ENCODE measurements at places on chromosomes 7 and 10. TPM values are rescaled to one million over a fixed set of nuclear protein-coding genes. Genes with fewer than 3 reads are reported as not detected.

DNA sequence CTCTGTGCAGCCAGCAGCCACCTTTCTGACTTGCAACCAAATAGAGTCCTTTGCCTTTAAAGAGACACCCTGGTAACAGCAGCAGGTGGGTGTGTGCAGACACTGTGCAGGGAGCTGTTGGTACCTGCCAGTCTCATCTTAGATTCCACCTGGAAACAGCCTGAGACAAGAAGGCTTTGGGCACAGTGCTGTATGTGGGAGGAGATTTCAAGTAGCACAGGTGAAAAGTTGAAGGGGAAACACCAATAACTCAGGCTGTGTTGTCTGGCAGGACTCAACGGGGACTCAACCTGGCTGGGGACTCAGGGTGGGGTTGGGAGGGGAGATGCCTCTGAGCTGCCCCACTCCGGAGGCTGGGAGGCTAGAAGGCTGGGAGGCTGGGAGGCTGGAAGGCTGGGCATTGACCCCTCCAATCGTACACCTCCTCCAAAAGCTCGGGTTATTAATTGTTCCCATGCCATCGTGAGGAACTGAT is 6.7 kb downstream of the CPXM2 start:
- no peaks in the 10 kb centered on the region for H3K36me3 ChIP-seq
- no peak overlapping the region for H3K4me3 ChIP-seq

The NPY gene
- total RNA-seq: not detected

The CPEB3 gene
- total RNA-seq: 5.7 TPM

- no peaks in the 10 kb centered on the region for H3K4me1 ChIP-seq
- H3K4me3 ChIP-seq: no peak overlapping the region
- H3K27ac ChIP-seq: no peak overlapping the region
- H3K27me3 ChIP-seq: peaks cover 20% of the 10 kb centered on the region
Observed at GRCh38 chr10:14200698-14201544, 129.8 kb downstream of the FRMD4A start.

GRCh38 chr7:102859084-102859798 is 53.6 kb upstream of the LRRC17 start:
- H3K27ac ChIP-seq: no peak overlapping the region
- no peak for DNase-seq
- H3K36me3 ChIP-seq: no peaks in the 10 kb centered on the region
- no peaks in the 10 kb centered on the region for H3K27me3 ChIP-seq
- H3K4me1 ChIP-seq: no peaks in the 10 kb centered on the region
- no peak overlapping the region for H3K4me3 ChIP-seq

GRCh38 chr7:41880107-41880506 is 177.2 kb upstream of the INHBA start:
- no peak for DNase-seq
- H3K27me3 ChIP-seq: no peaks in the 10 kb centered on the region
- no peak overlapping the region for H3K27ac ChIP-seq
- peaks cover 27% of the 10 kb centered on the region for H3K4me1 ChIP-seq
- no peak overlapping the region for H3K4me3 ChIP-seq

- no peaks in the 10 kb centered on the region for H3K36me3 ChIP-seq
- no peaks in the 10 kb centered on the region for H3K4me1 ChIP-seq
- no peak for DNase-seq
- H3K4me3 ChIP-seq: no peak overlapping the region
Observed at GRCh38 chr7:38561166-38561565, 70.0 kb downstream of the AMPH start.

GRCh38 chr7:150400008-150400787 is 21.1 kb downstream of the ZNF775 start:
- H3K27me3 ChIP-seq: no peaks in the 10 kb centered on the region
- no peak overlapping the region for H3K4me3 ChIP-seq
- peaks cover 6% of the 10 kb centered on the region for H3K36me3 ChIP-seq
- no peak for DNase-seq
- H3K27ac ChIP-seq: no peak overlapping the region

GRCh38 chr10:67775279-67775678 is 62.7 kb downstream of the DNAJC12 start:
- no peak overlapping the region for H3K4me3 ChIP-seq
- DNase-seq: no peak
- no peaks in the 10 kb centered on the region for H3K27me3 ChIP-seq
- no peaks in the 10 kb centered on the region for H3K36me3 ChIP-seq
- no peak overlapping the region for H3K27ac ChIP-seq
- no peaks in the 10 kb centered on the region for H3K4me1 ChIP-seq

- H3K4me1 ChIP-seq: no peaks in the 10 kb centered on the region
- H3K27ac ChIP-seq: no peak overlapping the region
- no peak overlapping the region for H3K4me3 ChIP-seq
- H3K36me3 ChIP-seq: no peaks in the 10 kb centered on the region
Observed at GRCh38 chr7:120156476-120156875, 116.5 kb upstream of the KCND2 start.

The ZSCAN25 gene
- total RNA-seq: 18.3 TPM

- H3K4me1 ChIP-seq: no peaks in the 10 kb centered on the region
- no peaks in the 10 kb centered on the region for H3K27me3 ChIP-seq
- no peak overlapping the region for H3K27ac ChIP-seq
- H3K4me3 ChIP-seq: no peak overlapping the region
- H3K36me3 ChIP-seq: no peaks in the 10 kb centered on the region
- no peak for DNase-seq
Observed at GRCh38 chr10:25304606-25305005, 129.8 kb downstream of the GPR158 start.

The LRRN3 gene
- 8.9 TPM for total RNA-seq

The TRIM73 gene
- total RNA-seq: 4.4 TPM

DNA sequence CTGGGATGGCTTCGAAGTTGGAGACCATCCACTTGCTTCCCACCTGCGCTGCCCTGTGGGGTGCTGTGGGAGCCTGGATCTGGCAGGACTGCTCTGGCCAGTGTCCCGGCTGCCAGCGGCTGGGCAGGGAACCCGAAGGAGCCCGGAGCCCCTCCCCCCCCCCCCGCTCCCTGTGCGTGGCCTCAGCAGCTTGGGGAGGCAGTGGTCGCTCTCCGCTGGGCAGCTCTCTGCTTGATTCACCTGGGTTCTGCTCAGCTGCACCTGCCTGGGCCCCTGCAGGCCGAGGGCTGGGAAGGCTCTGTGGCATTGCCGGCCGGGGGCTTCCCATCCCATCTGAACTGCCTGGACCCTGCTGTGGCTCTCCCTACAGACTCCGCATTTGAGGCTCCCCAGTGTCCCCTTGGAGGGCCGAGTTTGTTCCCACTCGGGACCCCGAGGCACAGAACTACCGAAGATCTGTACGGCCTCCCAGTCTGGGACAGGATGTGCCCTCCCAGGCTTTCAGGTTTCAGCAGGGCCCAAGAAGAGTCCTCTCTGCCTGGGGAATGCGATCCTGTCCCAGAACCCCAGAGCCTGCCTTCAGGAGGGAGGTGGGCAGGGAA is 525.1 kb downstream of the TCERG1L start:
- H3K36me3 ChIP-seq: no peaks in the 10 kb centered on the region
- no peak overlapping the region for H3K4me3 ChIP-seq
- no peaks in the 10 kb centered on the region for H3K27me3 ChIP-seq
- H3K4me1 ChIP-seq: no peaks in the 10 kb centered on the region

DNA sequence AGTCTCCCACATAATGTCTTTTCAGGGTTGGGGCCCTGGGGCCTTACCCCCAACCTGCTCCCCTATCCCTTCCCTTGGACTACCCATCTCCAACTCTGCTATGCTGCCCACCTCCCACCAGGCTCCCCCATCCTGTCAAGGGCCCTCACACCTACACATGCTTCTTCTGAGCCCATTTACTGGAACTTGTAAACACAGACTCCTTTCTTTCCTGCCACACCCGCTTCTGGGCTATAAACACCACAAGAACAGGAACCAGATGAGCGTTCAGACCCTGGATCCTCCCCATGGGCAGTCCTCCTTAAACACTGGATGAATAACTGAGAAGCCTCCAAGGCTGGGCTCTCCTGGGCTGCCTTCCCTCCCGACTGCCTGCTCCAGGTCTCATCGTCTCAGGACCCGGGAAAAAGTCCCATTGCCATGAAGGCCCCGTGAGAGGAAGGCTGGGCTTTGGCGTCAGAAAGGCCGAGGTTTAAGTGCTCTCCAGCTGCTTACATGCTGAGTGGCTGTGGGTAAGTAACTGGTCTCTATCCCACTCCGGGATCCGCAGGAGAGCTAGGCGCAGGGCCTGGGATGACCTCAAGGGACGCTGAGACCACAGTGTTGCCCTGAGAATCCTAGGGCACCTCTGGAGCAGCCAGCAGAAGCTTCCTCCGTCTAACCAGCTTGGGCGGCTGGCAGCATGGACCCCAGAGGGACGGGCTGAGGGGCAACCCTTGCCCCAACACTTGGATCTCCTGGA is 15.6 kb upstream of the CRHR2 start:
- no peaks in the 10 kb centered on the region for H3K36me3 ChIP-seq
- H3K27me3 ChIP-seq: no peaks in the 10 kb centered on the region
- H3K4me1 ChIP-seq: peaks cover 6% of the 10 kb centered on the region
- no peak for DNase-seq

The DUSP5 gene
- 24.0 TPM for total RNA-seq

DNA sequence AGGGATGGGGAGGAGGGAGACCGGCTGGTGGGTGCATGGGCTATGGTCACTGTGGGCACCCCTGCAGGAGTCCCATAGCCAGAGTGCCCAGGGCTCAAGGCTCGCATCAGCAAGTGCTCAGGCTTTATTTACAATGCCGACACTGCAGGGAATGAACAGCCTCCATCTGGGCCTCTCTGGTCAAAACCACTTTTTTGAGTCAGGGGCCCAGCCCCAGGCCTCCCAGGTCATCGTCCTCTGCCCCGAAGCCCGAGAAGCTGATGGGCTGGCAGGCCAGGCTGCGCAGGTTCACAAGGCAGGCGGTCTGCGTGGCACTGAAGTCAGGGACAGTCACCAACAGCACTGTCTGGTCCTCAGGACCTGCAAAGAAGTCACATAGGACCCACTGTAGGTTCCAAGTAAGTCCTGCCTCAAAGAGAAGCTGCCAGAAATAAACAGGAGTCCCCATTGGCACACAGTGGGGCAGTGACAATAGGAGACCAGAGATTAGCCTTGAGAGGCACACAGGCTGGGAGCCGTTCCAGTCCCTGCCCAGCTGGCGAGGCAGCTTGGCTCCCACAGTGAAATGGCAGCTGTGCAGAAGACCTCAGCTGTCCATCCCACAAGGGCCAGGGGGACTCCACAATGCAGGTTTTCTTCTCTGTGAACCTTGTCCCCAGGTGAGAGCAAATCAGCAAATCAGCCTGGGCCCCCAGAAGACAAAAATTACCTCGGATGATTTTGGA is 8.6 kb downstream of the POLD2 start:
- H3K4me1 ChIP-seq: no peaks in the 10 kb centered on the region
- H3K27ac ChIP-seq: no peak overlapping the region
- H3K27me3 ChIP-seq: no peaks in the 10 kb centered on the region
- H3K4me3 ChIP-seq: no peak overlapping the region

DNA sequence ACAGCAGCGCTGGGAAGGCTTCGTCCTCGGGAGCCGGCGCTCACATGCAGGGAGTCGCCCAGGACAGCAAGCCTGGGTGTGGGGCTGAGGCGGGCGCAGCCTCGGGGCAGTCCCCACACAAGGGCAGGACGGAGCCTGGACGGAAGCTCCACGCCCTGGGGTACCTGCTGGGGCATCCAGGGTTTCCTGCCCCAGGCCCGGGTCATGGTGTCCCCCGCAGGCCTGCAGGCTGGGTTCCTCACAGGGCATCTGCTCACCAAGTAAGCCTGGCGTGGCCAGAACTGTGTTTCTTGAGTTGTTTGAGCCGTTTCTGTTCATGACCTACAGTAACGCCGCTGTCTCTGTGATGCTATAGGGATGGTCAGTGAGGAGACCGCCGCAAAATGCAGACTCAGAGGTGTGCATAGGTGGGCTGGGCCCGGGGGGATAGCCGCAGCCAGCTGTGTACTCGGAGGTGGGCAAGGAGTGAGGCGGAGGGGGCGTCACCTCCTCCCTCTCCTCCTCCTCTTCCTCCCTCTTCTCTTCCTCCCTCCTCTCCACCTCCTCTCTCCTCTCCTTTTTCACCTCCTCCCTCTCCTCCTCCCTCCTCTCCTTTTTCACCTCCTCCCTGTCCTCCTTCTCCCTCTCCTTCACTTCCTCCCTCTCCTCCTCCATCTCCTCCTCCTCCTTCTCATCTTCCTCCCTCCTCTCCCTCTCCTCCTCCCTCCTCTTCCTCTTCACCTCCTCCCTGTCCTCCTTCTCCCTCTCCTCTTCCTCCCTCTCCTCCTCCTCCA is 438.9 kb downstream of the DNAJB6 start:
- H3K27me3 ChIP-seq: peaks cover 7% of the 10 kb centered on the region
- no peaks in the 10 kb centered on the region for H3K4me1 ChIP-seq
- no peaks in the 10 kb centered on the region for H3K36me3 ChIP-seq
- H3K4me3 ChIP-seq: no peak overlapping the region

GRCh38 chr7:16753932-16754855 is 639 bp downstream of the TSPAN13 start:
- H3K27ac ChIP-seq: peak overlapping the region; percentile 58
- H3K27me3 ChIP-seq: no peaks in the 10 kb centered on the region
- peak overlapping the region; percentile 67 for H3K4me3 ChIP-seq
- DNase-seq: peak; percentile 77
- no peaks in the 10 kb centered on the region for H3K4me1 ChIP-seq
- H3K36me3 ChIP-seq: no peaks in the 10 kb centered on the region

The CCDC7 gene
- total RNA-seq: 23.6 TPM

The RHOBTB1 gene
- total RNA-seq: 14.5 TPM

The TRPV5 gene
- not detected for total RNA-seq

The LOXL4 gene
- 6.2 TPM for total RNA-seq

DNA sequence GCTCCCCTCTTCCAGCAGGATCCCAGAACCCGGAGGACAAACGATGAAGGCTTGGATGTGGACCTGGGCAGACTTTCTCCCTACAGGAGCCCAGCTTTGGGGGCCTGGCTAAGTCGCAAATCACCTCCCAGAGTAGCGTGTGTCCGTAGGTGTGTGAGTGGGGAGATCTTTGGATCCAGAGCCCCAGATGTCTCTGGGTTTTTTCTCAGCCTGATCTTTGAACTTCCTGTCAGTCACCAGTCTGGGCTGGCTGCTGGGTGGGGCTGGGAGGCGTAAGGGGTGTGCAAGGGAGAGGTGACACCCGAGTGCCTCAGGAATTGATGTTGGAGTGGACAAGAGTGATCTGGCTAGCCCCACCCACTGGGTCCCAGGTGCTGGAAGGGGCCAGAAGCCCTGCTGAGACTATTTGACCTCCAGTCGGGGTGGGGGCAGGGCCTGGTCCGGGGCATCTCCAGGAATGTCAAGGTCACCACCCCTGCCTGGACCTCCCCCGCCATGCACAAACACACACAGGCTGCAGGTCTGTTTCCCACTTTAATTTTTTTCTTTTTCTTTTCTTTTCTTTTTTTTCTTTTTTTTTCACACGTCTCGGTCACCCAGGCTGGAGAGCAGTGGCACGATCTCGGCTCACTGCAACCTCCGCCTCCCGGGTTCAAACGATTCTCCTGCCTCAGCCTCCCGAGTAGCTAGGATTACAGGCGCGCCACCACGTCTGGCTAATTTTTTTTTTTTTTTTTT is at the start of gene MOGAT3:
TSS of gene MOGAT3 (minus strand) at position 175 of the 738 bp plus-strand sequence. CDS start 182 bp downstream, outside the sequence.
- H3K27ac ChIP-seq: no peak within 1 kb of the TSS
- H3K4me3 ChIP-seq: no peak within 1 kb of the TSS
- DNase-seq: no peak
- H3K4me1 ChIP-seq: peaks cover 6% of the 10 kb centered on the region
- H3K27me3 ChIP-seq: peaks cover 48% of the 10 kb centered on the region

GRCh38 chr10:105949721-105950120 is 1214.8 kb downstream of the SORCS1 start:
- H3K27me3 ChIP-seq: no peaks in the 10 kb centered on the region
- no peaks in the 10 kb centered on the region for H3K36me3 ChIP-seq
- H3K27ac ChIP-seq: no peak overlapping the region

The DLX5 gene
- not detected for total RNA-seq

- peaks cover 18% of the 10 kb centered on the region for H3K27me3 ChIP-seq
- H3K4me3 ChIP-seq: no peak overlapping the region
- DNase-seq: peak; percentile 44
- H3K4me1 ChIP-seq: no peaks in the 10 kb centered on the region
- H3K27ac ChIP-seq: no peak overlapping the region
Observed at GRCh38 chr10:86262688-86263181, 103.9 kb downstream of the GRID1 start.

The ZNF398 gene
- 14.5 TPM for total RNA-seq

All from upper lobe of right lung (tissue), 1 donor.